ENCODE measurements at places on chromosomes 2 and 18. TPM values are rescaled to one million over a fixed set of nuclear protein-coding genes. Genes with fewer than 3 reads are reported as not detected.

LIMS4 gene
- total RNA-seq, result 1.1 TPM

CNDP1 gene
- not detected for total RNA-seq

GRCh38 chr2:151774506-151774905 is 40.2 kb upstream of the NEB start:
- DNase-seq, result no peak

DNA sequence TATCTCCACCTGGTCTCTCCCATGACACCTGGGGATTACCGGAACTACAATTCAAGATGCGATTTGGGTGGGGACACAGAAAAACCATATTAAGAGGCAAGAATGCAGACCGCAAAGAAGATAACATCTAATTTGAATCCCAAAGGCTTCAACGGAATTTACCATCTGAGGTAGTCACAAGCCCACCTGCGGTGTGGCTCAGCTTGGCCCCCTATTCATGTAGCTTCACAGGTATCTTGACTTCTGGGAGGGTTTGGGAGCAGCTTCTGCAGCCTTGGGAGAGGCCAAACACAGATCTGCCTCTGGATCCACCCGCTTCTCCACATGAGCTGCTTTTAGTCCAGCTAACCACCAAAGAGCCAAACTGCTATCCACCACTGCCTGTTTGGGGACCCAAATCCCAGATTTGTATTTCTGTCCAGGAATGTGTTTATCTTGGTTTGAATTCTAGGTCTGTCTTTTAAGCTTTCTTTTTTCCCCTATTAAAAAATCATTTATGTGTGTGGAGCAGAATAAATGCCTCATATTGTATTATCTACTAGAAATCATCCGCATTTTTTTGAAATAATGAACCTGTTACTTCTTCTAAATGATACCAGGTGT is 247.6 kb downstream of the DLGAP1 start:
- DNase-seq, result no peak

DNA sequence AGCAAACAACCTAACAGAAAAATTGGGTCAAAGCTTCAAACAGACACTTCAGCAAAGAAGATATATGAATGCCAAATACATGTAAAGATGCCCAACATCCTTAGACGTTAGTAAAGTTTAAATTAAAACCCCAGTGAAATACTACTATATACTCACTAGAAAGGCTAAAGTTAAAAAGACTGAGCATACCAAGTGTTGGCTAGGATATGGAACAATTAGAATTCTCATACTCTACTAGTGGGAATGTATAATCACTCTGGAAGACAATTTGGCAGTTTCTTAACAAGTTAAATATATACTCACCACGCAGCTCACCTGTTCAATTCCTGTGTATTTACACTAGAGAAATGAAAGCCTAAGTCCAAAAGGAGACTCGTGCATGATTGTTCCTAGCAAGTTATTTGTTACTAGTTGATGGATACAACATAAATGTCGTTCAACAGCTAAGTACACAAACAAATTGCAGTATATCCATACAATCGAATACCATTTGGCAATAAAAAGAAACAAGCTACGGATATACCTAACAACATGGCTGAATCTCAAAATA is 183.7 kb upstream of the ZFP36L2 start:
- no peak for DNase-seq

- no peak for DNase-seq
These were observed 528.3 kb downstream of the PARD3B start for GRCh38 chr2:205073433-205074020.

- no peak for DNase-seq
These were observed 34.4 kb upstream of the APOB start for GRCh38 chr2:21078296-21078695.

DNA sequence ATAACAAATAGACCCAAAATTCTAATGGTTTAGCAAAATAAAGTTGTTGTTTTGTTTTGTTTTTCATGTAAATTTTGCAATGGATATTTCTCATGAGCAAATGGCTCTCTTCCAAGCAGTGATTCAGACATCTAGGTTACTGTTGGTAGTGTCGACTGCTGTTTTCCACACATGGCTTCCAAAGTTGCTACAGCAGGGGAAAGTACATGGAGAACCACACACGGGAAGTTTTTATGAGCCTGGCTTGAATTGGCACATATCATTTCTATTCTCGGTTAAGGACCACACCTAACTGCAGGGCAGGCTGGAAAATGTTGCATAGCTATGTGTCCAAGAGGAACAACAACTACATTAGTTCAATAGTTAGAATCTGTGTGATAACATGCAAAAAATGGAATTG is 262.1 kb downstream of the GALNT13 start:
- DNase-seq, result no peak

DNA sequence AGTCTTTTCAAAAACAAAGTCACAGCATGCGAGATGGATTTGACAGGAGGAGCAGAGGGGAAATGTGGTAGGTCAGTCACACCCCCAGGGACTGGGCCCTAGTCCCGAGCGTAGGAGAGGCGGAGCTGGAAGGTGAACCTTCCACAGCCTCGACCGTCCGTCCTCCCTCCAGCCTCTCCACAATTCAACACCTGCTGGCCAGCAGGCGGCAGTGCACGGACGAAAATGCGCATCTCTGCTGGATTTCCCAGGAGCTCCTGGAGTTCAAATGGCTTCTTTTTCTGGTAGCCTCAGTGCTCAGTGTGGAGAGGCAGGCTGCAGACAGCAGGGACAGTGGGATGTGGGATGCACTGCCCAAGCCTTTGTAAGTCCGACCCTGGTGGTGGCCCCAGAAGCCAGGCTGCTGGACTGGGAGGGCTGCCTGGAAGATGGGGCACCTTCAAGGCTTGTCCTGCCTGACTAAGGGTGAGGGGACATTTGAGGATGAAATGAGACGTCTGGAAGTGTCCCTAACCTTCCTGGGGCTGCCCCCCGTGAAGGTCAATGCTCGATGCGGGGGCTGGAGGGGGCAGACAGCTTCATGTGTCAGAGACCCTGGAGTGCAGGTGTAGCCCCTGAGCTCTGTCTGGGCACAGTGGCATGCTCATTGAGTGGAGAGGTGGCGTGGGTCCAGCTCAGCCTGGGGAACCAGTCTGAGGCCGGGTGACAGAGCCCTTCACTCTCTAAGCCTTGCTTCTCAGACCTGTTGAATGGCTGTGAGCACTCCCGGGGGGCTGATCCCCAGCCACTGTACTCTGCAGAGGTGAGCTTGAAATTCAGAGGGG is 189.5 kb downstream of the TFCP2L1 start:
- DNase-seq, result no peak

DNA sequence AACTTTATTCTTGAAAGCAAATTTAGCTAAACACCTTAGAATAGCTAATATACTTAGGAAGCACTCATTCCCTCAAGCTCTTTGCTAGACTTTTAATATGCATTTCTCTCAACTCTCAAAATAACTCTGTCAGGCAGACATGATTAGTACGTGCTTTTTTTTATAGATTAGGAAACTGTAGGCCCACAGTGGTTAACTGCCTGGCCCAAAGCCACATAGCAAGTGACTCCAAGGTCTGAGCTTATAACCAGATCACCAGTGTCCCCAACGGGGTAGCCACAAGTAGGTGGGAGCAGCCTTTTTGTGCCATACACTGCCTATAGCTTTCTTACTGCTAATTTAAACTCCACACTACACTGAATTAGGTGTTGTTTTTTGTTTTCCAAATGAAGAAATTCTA is 576.8 kb downstream of the METTL4 start:
- no peak for DNase-seq

DNA sequence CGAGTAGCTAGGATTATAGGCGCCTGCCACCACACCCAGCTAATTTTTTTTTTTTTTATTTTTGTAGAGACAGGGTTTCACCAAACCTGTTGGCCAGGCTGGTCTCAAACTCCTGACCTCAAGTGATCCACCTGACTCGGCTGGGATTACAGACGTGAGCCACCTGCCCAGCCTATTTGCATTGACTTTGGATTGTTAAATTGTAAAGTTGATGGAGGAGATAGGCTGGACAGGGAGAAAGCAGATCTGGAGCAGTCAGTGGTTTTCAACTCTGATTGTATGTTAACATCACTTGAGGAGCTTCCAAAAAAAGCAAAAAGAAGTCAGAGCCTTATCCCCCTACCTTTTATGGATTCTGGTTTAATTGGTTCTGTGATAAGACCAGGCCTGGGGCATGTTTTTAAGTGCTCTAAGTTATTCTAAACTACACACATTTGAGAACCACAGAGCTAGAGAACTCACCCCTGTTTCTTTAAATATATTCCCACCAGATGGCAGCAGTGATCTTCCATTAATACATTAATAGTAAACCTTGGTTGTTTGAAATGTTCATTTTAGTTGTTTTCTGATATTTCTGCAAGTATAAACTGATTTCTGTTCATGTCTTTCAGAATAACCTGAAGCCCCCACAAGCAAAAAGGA is 7.5 kb downstream of the C2orf49 start:
- no peak for DNase-seq

GRCh38 chr2:77147153-77147552 is 375.0 kb downstream of the LRRTM4 start:
- no peak for DNase-seq

All from activated naive CD8-positive, alpha-beta T cell treated with anti-CD3 and anti-CD28 coated beads, Interleukin-2, amount 10 ng/mL, durations not matched to agents 7 days and 5 days (primary cell).